ENCODE measurements at places on chromosomes 1 and 21.

DNA sequence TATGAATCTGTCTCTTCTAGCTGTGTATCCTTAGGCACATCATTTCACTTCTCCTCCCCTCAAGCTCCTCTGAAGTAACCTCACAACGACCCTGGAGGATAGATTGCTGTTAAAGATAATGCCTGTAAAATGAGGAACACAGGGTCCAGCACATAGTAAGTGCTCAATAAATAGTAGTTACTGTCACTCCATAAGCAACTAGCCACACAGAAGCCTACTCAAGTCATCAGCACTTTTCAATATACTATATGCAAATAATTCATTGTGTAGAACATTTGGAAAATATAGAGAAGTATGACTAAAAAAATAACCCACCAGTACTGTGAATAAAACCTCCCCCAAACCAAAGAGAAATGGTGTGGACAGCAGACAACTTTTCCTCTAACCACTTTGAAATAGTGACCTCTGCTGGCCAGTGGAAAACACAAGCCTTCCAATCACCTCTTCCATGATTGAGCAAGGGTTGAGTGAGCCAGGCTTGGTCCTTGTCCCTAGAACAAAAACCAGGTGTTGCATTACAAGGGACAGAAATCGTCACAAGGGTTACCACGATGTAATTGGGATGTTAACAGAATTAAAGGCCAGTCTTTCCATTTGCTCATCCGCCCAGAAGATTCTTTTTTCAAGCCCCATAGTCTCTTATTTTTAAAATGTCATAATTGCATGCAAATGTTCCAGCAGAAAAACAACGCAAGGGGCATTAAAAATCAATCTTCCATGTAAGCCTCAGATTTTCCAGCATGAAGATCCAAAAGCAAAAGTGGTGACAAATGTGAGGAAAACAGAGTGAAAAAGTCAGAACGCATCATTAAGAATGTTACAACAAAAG is 15.7 kb upstream of the GLIS1 start:
- no peaks in the 10 kb centered on the region for H3K36me3 ChIP-seq
- no peaks in the 10 kb centered on the region for H3K27me3 ChIP-seq
- no peak overlapping the region for H3K27ac ChIP-seq

- no peaks in the 10 kb centered on the region for H3K36me3 ChIP-seq
- DNase-seq: no peak
- no peak overlapping the region for H3K4me3 ChIP-seq
- H3K27ac ChIP-seq: no peak overlapping the region
- H3K27me3 ChIP-seq: no peaks in the 10 kb centered on the region
These were observed 204.0 kb upstream of the NFIA start for GRCh38 chr1:60878323-60878722.

DNA sequence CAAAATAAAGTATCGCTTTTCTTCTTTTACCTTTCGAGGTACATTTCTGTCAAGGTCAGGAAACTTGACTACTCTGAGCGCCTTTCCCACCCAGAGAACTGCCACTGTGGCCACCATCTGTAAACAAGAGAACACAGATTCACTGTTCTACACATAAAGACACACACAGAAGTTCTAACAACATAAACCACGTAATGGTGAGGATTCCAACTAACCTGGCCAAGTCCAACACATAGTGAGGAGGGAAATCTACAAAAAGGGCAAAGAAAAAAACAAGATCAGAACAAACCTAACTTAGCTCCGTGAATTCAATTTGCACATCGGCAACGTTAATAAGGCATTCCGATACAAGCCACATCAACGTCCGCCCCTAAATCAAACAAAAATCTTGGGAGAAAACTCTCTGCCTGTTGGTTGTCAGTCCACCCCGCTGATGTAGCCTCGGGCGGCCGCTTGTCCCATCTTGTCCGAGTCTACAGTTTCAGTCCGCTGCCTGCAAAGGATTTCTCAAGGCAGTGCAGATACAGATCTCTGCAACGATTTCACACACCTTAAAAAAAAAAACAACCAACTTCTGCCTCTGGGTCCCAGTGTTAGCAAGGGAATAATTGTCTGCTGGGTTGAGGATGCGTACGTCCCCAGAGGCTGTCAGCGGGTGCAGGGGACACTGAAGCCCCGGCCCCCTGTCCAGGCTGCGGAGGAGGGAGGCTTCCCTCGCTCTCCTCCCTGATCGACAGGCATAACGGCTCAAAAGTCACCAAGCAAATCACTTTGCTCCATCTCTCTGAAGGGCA is 1.0 kb downstream of the SLC35D1 start:
- peak; percentile 41 for DNase-seq
- H3K4me3 ChIP-seq: peak overlapping the region; percentile 96
- no peaks in the 10 kb centered on the region for H3K4me1 ChIP-seq
- peak overlapping the region; percentile 49 for H3K27ac ChIP-seq
- no peaks in the 10 kb centered on the region for H3K27me3 ChIP-seq
- peaks cover 2% of the 10 kb centered on the region for H3K36me3 ChIP-seq

DNA sequence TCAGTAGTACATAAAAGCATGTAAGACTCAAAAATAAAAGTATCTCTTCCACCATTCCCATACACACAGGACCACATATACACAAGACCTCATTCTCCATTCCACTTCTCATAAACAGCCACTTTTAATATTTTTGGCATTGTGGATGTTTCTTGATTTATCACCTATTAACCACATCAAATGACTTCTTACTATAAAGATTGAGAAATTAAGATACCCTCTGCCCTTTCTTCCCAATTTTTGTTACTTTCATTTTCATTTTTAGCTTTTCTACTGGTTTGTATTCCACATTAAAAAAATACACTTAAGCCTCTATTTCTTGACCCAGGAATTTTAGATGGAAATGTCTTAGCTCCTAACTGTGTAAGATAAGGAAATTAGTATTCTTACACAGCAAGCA is 22.8 kb downstream of the AKT3 start:
- DNase-seq: no peak
- H3K36me3 ChIP-seq: no peaks in the 10 kb centered on the region
- H3K27ac ChIP-seq: no peak overlapping the region

GRCh38 chr1:116791727-116792126 is 37.5 kb downstream of the CD2 start:
- DNase-seq: no peak
- H3K27ac ChIP-seq: no peak overlapping the region
- no peaks in the 10 kb centered on the region for H3K36me3 ChIP-seq
- no peaks in the 10 kb centered on the region for H3K4me1 ChIP-seq
- no peaks in the 10 kb centered on the region for H3K27me3 ChIP-seq
- no peak overlapping the region for H3K4me3 ChIP-seq

GRCh38 chr1:156664046-156664766 is 13.0 kb downstream of the NES start:
- no peak overlapping the region for H3K4me3 ChIP-seq
- peak overlapping the region; percentile 65 for H3K27ac ChIP-seq
- DNase-seq: peak; percentile 81
- H3K27me3 ChIP-seq: no peaks in the 10 kb centered on the region
